Lower lobe of right lung (tissue), 2 donors: ENCODE measurements at places on chromosomes 2 and 18. TPM values are rescaled to one million over a fixed set of nuclear protein-coding genes. Genes with fewer than 3 reads are reported as not detected.

GRCh38 chr2:230591850-230592249 is 120.8 kb upstream of the CAB39 start:
- DNase-seq: no peak

The GAL3ST2 gene
- total RNA-seq: not detected

The SPRED2 gene
- 43.9 TPM for total RNA-seq

The REG3G gene
- total RNA-seq: not detected

The ZNF24 gene
- total RNA-seq: 51.8 TPM

DNA sequence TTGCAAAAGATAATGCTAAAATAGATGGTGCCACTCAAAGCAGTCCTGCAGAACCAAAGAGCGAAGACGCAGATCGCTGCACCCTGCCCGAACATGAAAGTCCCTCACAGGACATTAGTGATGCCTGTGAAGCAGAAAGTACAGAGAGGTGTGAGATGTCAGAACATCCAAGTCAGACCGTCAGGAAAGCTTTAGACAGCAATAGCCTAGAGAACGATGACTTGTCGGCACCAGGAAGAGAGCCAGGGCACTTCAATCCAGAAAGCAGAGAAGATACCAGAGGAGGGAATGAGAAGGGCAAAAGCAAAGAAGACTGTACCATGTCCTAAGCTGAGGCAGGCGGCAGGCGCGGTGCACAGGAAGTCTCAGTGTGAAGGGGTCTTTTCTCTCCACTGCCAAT is 34.8 kb upstream of the RBM44 start:
- DNase-seq: no peak

GRCh38 chr18:1014509-1014908 is 109.8 kb downstream of the ADCYAP1 start:
- no peak for DNase-seq

GRCh38 chr2:71675296-71675695 is 221.9 kb downstream of the DYSF start:
- DNase-seq: peak; percentile 89

The LBX2 gene
- total RNA-seq: 1.5 TPM

The SMAD7 gene
- total RNA-seq: 63.4 TPM

The VAMP5 gene
- 87.0 TPM for total RNA-seq

GRCh38 chr18:79367989-79368388 is 27.7 kb upstream of the NFATC1 start:
- DNase-seq: no peak

GRCh38 chr2:224085246-224085645 is 46.2 kb upstream of the SERPINE2 start:
- DNase-seq: no peak

- no peak for DNase-seq
Observed at GRCh38 chr2:224545884-224546644, 39.1 kb downstream of the CUL3 start.

DNA sequence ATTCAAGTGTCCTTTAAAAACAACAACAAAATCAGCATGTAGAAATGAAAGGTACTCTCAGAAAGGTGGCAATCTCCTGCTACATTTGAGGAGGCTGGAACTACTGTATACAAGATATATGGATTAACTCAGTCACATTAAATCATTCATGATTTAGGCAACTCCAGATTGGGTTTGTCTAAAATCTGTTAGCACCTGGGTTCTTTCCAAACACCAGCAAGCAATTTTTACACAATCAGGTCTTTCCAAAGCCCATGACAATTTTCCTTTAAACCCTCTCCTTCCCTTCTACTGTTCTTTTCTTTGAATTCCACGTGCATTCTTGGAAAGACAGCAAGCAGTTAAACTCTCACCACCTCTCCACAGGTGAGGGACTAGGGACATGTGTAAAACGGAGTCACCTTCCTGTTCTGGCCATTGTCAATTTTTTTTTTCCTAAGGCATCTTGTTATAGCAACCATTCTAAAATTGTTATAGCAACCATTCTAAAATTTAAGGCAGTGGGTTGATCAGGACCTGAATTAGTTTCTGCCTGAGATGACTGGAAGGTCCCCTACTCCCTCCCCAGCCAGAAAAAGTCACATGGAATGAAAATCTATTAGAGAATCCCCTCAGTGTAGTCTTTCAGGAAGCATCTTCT is 113.9 kb downstream of the ANKRD44 start:
- DNase-seq: no peak

DNA sequence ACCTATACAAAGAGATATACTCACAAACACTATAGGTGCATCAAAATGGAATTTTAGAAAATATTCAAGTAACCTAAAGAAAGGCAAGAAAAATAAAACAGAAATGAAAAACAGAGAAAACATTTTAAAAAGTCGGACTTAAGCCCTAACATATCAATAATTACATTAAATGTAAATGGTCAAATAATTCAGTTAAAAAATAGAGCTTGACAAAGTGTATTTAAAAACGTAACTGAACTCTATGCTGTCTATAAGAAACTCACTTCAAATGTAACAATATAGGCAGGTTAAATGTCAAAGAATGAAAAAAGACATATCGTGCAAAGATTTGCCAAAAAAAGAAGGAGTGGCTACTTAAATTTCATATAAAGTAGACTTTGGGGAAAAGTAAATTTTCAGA is 163.9 kb downstream of the ACOXL start:
- DNase-seq: no peak

DNA sequence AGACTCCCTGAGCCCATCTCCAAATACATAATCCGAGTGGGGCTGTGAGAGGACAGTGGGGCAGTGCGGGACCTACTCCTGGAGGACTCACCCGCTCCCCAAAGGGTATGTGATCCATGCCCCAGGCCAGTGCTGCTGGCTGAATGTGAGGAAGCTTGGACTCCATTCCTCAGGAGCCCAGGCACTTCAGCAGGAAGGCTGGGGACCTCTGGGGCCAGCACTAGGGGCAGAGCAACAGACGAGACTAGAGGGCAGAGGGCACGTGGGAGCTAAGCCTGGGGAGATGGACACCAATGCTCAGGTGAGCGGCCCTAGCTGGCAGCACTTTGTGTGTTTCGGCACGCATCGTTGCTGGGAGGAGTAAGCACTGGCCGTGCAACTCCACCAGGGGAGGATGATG is 84.9 kb downstream of the MALT1 start:
- DNase-seq: no peak

GRCh38 chr18:23133860-23134779 is 1.2 kb upstream of the CABLES1 start:
- DNase-seq: peak; percentile 63

DNA sequence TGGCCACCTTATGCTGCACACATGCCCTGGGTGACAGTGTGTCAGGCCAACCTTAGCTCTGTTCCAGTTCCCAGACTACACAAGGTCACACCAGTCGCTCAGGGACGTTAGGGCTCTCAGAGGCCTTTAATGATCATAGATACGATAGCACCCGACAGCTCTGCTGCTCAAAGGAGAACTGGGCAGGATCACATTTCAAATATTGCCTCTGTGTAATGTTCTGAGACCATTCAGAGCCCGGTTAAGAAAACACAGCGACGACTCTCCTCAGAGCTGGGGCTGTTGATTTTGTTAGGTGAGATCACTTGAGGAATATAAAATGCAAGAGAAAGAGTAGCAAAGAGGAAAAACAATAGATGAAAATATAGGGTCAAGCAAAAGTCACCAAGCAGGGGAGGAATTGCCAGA is 166.6 kb upstream of the TANK start:
- no peak for DNase-seq

- DNase-seq: no peak
Observed at GRCh38 chr18:26442126-26442525, 106.2 kb downstream of the KCTD1 start.

DNA sequence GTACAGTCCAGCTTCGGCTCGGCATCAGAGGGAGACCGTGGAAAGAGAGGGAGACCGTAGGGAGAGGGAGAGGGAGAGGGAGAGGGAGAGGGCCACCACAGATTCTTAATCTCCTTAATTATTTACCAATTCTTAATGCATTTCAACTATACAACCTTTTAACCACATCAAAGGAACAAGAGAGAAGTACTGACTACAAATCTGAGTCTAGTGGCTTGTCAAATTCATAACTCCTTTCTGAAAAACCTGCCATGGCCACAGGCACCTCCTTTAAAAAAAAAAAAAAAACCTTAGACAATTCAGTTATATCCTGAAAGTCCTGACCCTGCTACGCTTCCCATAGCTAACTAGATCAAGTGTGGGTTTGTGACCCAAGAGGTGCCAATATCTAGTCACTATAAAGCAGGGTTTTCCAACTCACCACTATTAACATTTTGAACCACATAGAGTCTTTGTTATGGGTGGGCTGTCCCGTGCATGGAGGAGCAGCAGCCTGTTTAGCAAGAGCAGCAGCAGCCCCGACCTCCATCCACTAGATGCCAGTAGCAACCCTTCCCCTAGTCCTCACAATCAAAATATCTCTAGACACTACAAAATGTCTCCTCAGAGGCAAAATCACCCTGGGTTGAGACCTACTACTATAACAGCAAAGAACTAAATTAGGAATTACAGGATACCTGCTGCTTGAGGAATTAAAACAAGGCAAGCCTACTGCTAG is 6.8 kb downstream of the ESCO1 start:
- DNase-seq: no peak

The HRH4 gene
- 2.0 TPM for total RNA-seq

GRCh38 chr2:75498907-75499306 is 61.8 kb downstream of the EVA1A start:
- DNase-seq: no peak
